ENCODE measurements at places on chromosomes 2 and 18.

GRCh38 chr2:181846399-181847197 lies 44.9 kb upstream of the ITPRID2 start:
- DNase-seq, result no peak
- H3K36me3 ChIP-seq, result no peaks in the 10 kb centered on the region
- no peak overlapping the region for H3K27ac ChIP-seq

DNA sequence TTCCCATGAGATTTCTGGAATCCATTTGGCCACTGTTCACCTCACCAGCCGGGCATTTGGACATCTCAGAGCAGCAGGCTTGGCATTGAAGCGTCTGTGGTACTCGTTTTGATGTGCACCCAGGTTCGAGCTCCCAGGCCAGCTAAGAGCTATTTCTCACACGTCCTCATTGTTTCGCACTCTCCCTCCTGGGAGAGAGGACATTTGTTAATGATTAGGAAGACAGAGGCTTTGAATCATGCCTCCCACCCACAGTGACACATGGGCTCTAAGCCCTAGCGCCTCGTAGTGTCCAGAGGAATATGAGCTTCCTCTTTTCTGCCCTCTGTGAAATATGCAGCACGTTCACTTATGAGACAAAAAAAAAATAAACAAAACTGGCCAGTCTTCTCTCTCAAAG lies 361.8 kb downstream of the RND3 start:
- peaks cover 70% of the 10 kb centered on the region for H3K4me1 ChIP-seq
- peaks cover 6% of the 10 kb centered on the region for H3K36me3 ChIP-seq
- peak; percentile 76 for DNase-seq

DNA sequence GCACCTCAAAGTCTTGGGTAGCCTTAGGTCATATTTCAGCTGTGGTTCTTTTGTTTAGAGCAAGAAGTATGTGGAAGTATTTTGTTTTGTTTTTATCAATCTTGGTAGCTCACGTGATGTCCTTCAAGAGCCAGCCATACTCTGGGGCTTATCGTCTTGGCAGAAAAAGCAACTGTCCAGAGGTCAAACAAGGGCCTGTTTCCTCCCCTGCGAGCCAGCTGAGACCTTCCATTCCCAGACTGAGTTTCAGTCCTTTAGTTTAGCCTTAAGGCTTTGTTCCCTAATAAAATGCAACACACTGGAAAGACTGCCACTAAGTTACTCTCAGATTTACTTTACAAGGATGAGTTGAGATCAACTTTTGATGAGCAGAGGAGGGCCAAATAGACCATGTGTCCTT lies 63.5 kb downstream of the TXNL1 start:
- peaks cover 21% of the 10 kb centered on the region for H3K4me1 ChIP-seq
- no peak overlapping the region for H3K4me3 ChIP-seq
- DNase-seq, result no peak
- H3K27ac ChIP-seq, result no peak overlapping the region
- no peaks in the 10 kb centered on the region for H3K36me3 ChIP-seq

DNA sequence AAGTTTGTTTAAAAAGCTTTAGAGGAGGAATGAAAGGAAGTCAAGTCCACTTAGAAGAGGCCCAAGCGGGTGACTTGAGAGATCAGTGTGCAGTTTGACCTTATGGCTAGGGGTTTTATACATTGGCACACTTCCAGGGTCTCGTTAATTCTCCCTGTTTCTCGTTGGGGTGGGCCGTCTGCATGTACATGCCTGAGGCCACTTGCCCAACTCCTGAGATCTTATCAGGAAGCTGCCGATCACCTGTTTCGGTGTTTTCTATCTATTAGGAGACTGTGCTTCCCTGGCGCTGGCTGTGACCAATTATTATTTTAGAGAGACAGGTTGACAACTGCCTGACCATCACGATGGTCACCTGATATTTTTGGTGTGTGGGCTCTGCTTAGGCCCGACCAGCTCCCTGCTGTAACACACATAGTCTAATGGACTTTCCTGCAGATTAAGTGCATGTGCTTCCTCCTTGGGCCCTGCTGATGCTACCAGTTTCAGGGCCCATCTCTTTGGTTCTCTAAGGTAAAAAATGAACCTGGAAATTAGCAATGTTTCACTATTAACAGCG lies 31.0 kb upstream of the MSH6 start:
- no peak overlapping the region for H3K4me3 ChIP-seq
- no peak overlapping the region for H3K27ac ChIP-seq
- H3K27me3 ChIP-seq, result peaks cover 5% of the 10 kb centered on the region
- peaks cover 6% of the 10 kb centered on the region for H3K4me1 ChIP-seq

DNA sequence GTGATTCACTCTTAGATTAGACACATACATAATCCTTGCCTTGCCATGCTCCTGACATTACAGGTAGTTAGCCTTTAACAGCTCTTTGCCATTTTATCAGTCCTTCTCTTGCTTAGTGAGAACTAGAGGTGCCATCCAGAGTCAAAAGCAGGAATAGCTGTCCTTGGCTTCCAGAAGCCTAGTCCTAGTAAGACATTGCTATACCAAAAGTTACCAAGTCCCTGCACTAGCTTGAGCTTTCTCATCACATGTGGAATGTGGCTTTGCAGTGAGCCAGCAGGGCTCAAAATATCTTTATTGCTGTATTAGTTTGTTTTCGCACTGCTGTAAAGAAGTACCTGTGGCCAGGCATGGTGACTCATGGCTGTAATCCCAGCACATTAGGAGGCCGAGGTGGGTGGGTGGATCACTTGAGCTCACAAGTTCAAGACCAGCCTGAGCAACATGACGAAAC lies 104.7 kb upstream of the NOSTRIN start:
- no peaks in the 10 kb centered on the region for H3K27me3 ChIP-seq
- H3K27ac ChIP-seq, result no peak overlapping the region
- H3K4me1 ChIP-seq, result peaks cover 4% of the 10 kb centered on the region
- H3K36me3 ChIP-seq, result no peaks in the 10 kb centered on the region

- no peak for DNase-seq
- peaks cover 16% of the 10 kb centered on the region for H3K27me3 ChIP-seq
- H3K36me3 ChIP-seq, result no peaks in the 10 kb centered on the region
Observed at GRCh38 chr2:26483957-26484565, 6.1 kb upstream of the OTOF start.

- peaks cover 32% of the 10 kb centered on the region for H3K4me1 ChIP-seq
- DNase-seq, result no peak
- H3K27ac ChIP-seq, result no peak overlapping the region
- H3K36me3 ChIP-seq, result peaks cover 15% of the 10 kb centered on the region
- H3K27me3 ChIP-seq, result no peaks in the 10 kb centered on the region
- no peak overlapping the region for H3K4me3 ChIP-seq
Observed at GRCh38 chr2:158542577-158542976, 85.8 kb downstream of the PKP4 start.

GRCh38 chr2:10830203-10830602 lies 17.6 kb upstream of the PDIA6 start:
- no peak overlapping the region for H3K4me3 ChIP-seq
- H3K27me3 ChIP-seq, result peaks cover 48% of the 10 kb centered on the region
- H3K27ac ChIP-seq, result no peak overlapping the region
- DNase-seq, result no peak
- no peaks in the 10 kb centered on the region for H3K4me1 ChIP-seq

DNA sequence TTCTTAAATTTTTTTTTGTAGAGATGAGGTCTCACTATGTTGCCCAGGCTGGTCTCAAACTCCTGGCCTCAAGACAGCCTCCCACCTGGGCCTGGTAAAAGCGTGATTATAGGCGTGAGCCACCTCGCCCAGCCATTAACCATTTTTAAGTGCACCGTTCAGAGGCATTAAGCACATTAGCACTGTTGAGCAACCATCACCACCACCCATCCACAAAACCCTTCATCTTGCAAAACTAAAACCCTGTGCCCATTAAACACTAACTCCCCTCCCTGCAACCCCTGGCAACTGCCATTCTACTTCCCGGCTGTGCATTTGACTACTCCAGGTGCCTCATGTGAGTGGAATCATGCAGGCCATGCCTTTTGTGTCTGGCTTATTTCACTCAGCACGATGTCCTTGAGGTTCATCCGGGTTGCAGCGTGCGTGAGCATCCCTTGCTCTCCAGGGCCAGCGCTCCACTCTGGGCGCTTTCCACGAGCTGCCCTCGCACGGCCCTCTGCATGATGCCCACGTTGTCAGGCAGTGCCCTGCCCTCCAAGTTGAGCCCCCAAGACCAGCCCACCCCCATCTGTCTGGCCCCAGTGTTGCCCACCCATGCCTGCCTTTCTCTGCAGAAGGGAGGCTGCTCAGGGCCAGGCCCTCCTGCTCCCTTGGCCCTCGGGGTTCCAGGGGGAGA lies 63.0 kb upstream of the GLI2 start:
- H3K27ac ChIP-seq, result no peak overlapping the region
- no peak for DNase-seq
- H3K36me3 ChIP-seq, result peaks cover 5% of the 10 kb centered on the region

DNA sequence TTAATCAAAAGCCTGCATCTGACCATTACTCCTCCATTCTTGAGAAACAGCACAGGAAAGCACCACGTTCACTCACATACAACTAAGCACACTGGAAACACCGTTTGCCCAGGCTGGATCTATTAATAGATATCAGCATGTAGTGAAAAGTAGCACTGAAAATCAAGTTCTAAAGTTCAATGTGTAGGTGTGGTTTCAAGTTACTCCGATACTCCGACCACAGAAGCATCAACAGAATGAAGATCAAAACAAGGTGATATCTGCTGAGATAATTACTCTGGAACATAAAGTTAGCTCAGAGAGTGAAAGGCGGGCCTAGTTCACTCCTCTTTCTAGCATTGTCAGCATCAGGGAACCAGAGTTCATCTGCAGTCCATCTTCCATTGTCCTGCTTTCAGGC lies 1367.4 kb upstream of the ACVR2A start:
- DNase-seq, result no peak
- H3K4me3 ChIP-seq, result no peak overlapping the region
- H3K27me3 ChIP-seq, result no peaks in the 10 kb centered on the region

DNA sequence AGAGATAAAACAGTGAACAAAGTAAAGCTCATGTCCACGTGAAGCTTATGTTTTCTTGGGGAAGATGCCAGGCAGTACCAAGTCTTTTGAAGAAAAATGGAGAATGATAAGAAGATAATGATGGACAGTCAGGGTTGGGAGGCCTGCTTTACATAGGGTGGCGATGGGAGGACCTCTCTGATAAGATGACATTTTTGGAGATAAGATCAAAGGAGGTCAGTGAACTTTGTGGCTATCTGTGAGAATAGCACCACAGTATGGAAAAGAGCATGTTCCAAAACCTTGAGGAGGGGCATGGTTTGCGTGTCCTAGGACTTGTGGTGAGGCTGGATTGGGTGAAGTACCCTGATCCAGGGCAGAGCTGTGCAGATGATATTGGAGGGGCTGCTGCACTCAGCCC lies 461.7 kb upstream of the NRP2 start:
- DNase-seq, result no peak
- peaks cover 8% of the 10 kb centered on the region for H3K4me1 ChIP-seq
- no peak overlapping the region for H3K4me3 ChIP-seq
- no peaks in the 10 kb centered on the region for H3K27me3 ChIP-seq
- peaks cover 6% of the 10 kb centered on the region for H3K36me3 ChIP-seq

DNA sequence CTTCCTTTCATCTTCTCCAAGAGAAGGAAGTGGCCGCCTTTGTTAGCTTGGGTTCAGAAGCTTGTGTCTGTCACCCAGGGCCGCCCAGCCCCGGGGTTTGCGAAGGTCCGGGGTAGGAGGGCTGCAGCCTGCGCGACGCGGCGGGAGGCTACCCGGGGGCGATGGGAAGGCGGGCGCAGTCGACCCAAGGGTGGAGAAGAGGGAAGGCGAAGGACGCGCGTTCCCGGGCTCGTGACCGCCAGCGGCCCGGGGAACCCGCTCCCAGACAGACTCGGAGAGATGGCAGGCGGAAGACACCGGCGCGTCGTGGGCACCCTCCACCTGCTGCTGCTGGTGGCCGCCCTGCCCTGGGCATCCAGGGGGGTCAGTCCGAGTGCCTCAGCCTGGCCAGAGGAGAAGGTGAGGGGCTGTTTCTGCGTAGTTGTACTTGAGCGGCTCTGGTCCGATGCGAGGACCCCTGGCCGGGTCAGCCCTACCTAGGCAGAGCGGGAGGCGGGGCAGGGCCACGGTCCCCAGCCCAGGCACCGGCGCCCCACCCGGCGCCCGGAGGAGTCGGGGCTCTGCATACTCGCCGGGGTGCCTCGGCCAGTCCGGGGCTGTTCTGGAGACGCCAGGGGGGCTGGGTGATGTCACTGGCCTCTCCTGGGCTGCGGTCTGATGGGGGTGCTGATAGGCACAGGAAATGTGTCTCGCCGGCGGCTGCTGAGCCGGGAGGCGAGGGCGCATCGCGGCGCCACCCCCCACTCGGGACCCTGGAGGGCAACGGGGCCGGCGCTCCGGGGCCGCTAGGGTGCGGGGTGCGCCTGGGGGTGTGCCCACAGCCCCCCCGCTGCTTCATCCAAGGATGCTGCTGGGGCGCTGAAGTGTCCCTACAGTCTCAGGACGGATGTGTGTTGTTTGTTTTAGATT lies at the start of gene QPCT:
Gene QPCT, plus strand, starts transcription at position 178 of the 909 bp plus-strand sequence. Its CDS starts 102 bp downstream, at position 280.
- H3K4me1 ChIP-seq, result peaks cover 22% of the 10 kb centered on the region
- no peaks in the 10 kb centered on the region for H3K27me3 ChIP-seq
- H3K27ac ChIP-seq, result peak within 1 kb of the TSS; percentile 36

DNA sequence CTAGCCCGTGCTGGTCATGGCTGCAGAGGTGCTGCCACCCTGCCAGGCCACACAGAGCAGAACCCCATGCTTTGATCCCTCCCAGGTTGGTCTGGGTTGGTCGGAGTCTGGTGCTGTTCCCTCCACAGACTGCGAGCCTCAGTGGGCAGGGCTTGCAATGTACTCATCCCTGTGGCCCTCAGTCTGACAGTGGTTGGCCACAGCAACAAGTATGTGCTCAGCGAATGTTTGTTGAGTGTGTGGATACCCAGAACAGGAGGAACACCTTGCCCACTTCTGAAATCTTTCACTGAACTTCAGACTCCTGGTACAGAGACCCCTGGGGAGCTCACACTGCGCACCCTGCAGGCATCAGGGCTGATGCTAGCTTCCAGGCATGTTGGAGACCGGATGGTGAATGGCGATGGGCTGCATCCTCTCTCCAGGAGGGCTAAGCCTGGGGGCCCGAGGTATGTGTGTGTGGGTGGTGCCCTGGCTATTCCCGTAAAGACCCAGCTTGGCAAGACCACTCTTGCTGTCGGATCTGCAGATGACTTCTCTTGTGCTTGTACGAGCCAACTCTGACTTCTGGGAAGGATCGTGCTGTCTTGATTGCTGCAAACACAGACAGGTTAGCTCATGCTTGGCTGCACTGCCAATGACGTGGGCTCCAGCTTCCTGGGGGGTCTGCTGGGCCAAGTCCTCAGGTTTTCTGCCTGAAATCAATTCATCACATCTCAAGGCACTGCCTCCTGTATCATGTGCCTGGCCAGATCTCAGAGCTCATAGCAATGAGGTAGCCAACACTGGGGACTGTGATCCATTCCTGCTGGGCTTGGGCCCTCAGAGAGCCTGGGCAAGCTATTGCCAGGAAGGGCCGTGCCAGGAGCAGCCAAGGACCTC lies 43.7 kb downstream of the RHOB start:
- DNase-seq, result no peak
- H3K27ac ChIP-seq, result no peak overlapping the region
- H3K36me3 ChIP-seq, result no peaks in the 10 kb centered on the region
- peaks cover 8% of the 10 kb centered on the region for H3K27me3 ChIP-seq
- peaks cover 48% of the 10 kb centered on the region for H3K4me1 ChIP-seq
